ENCODE measurements at places on chromosomes 5 and 9.
A peak's percentile ranks its signal among the peaks of the same experiment; 100 is the strongest.

GRCh38 chr9:8229226-8229625 is 429.6 kb upstream of the DMAC1 start:
- no peak for DNase-seq

DNA sequence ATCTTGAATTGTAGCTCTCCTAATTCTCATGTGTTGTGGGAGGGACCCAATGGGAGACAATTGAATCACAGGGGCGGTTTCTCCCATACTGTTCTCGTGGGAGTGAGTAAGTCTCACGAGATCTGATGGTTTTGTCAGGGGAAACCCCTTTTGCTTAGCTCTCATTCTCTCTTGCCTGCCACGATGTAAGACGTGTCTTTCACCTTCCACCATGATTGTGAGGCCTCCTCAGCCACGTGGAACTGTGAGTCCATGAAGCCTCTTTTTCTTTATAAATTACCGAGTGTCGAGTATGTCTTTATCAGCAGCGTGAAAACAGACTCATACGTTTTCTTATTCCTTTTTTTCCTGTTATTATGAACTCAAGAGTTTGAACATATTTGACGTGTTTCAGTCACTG is 39.1 kb downstream of the RETREG1 start:
- no peak for DNase-seq

- no peak for DNase-seq
Measured at GRCh38 chr9:35669331-35670145, 4.2 kb upstream of the CA9 start.

GRCh38 chr5:95846554-95847260 is 24.2 kb upstream of the GLRX start:
- DNase-seq, result peak; percentile 29

DNA sequence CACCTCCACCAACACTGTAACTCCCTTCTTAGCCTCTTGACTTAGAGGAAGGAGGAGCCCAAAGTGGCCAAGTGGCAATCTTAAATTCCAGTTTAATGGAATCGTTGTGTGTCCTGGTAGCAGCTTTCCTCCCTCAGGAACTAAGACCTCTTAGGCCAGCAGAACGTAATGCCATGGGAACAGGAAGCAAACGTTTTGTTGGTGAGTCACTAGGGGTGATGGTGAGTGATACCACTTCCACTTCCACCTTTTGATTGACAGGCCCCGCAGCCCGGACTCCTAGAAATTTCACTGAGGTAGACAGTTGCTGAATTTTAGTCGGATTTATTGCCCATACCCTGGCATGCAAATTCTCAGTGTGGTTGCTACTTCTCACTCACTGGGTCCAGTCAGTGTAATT is 94.2 kb upstream of the FBN2 start:
- DNase-seq, result no peak

- DNase-seq, result no peak
Measured at GRCh38 chr5:84688566-84688965, 303.9 kb upstream of the EDIL3 start.

DNA sequence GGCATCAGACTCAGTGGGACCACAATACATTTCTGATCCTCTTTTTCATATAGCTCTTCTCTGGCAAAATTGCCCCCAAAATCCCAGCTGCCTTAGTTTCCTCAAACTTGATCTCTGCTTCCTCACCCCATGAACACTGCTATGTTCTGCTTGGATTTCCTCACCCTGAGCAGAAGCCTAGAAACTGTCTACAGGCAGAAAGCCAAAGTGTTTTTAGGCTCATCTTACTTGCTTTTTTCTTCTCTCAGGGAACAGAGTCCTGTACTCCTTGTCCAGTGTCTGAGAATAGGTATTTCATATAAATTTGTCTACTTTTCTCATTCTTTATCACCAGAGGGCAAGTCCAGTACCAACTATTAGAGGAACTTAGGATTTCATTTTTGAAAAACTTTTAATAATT is 21.5 kb upstream of the UBAP1 start:
- no peak for DNase-seq

DNA sequence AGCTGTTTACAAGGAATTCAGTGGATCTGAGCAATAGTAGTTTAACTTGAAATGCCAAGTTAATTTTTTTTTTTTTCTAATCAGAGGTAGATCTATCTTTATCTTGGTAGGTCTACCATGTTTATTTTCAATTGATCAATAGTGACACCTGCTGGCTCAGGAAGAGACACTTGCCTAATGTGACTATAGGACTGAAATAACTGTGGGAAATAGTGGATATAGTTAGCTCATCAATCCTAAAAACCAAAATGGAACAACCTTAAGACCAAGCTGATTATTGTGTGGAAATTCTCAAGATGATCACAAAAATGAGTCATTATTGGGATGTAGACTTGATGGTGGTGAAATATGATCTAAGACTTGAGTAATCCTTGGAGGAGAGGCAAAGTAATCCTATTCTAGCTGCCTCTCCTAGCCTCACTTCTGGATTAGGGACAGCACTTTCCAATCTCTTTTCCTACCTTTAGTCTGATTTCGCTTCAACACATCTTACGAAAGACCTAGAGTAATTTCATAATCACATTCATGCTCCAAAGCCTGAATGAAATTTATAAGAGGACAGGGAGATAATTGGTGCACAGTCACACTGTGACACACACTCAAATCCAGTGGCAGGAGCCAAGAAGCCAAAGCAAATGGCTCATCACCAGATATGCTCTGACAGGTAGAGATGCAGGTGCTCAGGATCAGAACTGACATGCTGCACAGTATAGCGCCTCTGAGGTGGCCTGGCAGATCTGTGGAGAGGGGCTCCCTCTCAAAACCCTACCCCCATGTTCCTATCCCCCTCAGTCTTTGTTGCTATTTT is 156.3 kb downstream of the HMHB1 start:
- DNase-seq, result no peak

- DNase-seq, result no peak
Measured at GRCh38 chr5:151295138-151295537, 8.4 kb downstream of the SLC36A3 start.
